ENCODE measurements at places on chromosomes 5 and 9.

DNA sequence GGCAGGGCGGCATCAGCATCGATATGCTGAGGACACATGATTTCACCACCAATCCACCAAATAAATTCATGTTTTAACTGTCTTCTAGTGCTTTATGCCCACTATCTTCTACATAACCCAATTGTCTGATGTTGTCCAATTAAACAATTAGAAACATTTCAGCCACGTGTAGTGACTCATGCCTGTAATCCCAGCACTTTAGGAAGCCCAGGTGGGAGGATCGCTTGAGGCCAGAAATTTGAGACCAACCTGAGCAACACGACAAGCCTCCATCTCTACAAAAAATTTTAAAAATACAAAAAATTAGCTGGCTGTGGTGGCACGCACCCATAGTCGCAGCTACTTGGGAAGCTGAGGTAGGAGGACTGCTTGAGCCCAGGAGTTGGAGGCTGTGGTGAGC, 128.1 kb downstream of the MYO10 start:
- no peak for DNase-seq

GRCh38 chr9:1386420-1386819, 336.3 kb downstream of the DMRT2 start:
- no peak for DNase-seq

- DNase-seq: no peak
Measured at GRCh38 chr5:123014689-123015088, 21.8 kb downstream of the PPIC start.

- no peak for DNase-seq
Measured at GRCh38 chr5:77168879-77169244, 41.6 kb upstream of the PDE8B start.
